Fibroblast of lung (primary cell): ENCODE measurements at places on chromosomes 7 and 10. TPM values are rescaled to one million over a fixed set of nuclear protein-coding genes. Genes with fewer than 3 reads are reported as not detected.

Gene RELN
- total RNA-seq, result 0.33 and 1.8 TPM in 2 replicates

Gene TFPI2
- 1.5 and 14.4 TPM in 2 replicates for total RNA-seq

Gene EBF3
- under 0.01 and 0.17 TPM in 2 replicates for total RNA-seq

Gene SDHAF3
- total RNA-seq, result 7.3 and 8.7 TPM in 2 replicates

Gene PRSS37
- total RNA-seq, result not detected in 2 replicates

Gene HOXA13
- total RNA-seq, result not detected in 2 replicates

Gene KNDC1
- 0.26 and 0.50 TPM in 2 replicates for total RNA-seq

Gene MSMB
- not detected in 2 replicates for total RNA-seq

Gene HOXA3
- total RNA-seq, result 1.5 TPM in 2 replicates

Gene VGF
- 0.26 and 0.66 TPM in 2 replicates for total RNA-seq

Gene UNC5B
- total RNA-seq, result 36.0 and 60.8 TPM in 2 replicates

Gene HMX2
- total RNA-seq, result not detected in 2 replicates

Gene CCSER2
- total RNA-seq, result 23.6 and 28.2 TPM in 2 replicates

Gene HPSE2
- total RNA-seq, result 0.17 and 0.51 TPM in 2 replicates

Gene TECTB
- not detected in 2 replicates for total RNA-seq

Gene SFRP4
- total RNA-seq, result 7.3 and 54.2 TPM in 2 replicates

Gene CUBN
- total RNA-seq, result 0.51 and 1.3 TPM in 2 replicates

Gene PPP1R3A
- total RNA-seq, result not detected in 2 replicates

Gene ANXA8
- 0.26 TPM in 1 of 2 replicates, not detected in the other for total RNA-seq

Gene LIPN
- not detected in 2 replicates for total RNA-seq

Gene HOXA6
- total RNA-seq, result 3.6 and 4.4 TPM in 2 replicates

Gene ITPRID1
- not detected in 2 replicates for total RNA-seq

Gene FOXI2
- total RNA-seq, result not detected in 2 replicates

Gene FOXP2
- 4.9 and 8.4 TPM in 2 replicates for total RNA-seq

Gene SYT15
- total RNA-seq, result under 0.01 TPM in 2 replicates

Gene CALHM3
- not detected in 2 replicates for total RNA-seq

Gene WDR37
- total RNA-seq, result 9.8 and 13.0 TPM in 2 replicates

Gene LRRTM3
- total RNA-seq, result not detected in 2 replicates

Gene NPY
- total RNA-seq, result not detected in 2 replicates

Gene SEMA3D
- 4.6 and 12.1 TPM in 2 replicates for total RNA-seq
